Stimulated activated naive CD4-positive, alpha-beta T cell (primary cell): ENCODE measurements at places on chromosomes 16 and 17.
A peak's percentile ranks its signal among the peaks of the same experiment; 100 is the strongest.

GRCh38 chr17:49964769-49965523 is 4.0 kb upstream of the DLX4 start:
- peak; percentile 38 for DNase-seq

- DNase-seq: no peak
Measured at GRCh38 chr16:1398351-1398750, 16.2 kb downstream of the UNKL start.

- no peak for DNase-seq
Measured at GRCh38 chr16:69867784-69868560, 83.2 kb upstream of the CLEC18A start.

GRCh38 chr16:54411544-54411943 is 125.0 kb upstream of the IRX3 start:
- DNase-seq: no peak

DNA sequence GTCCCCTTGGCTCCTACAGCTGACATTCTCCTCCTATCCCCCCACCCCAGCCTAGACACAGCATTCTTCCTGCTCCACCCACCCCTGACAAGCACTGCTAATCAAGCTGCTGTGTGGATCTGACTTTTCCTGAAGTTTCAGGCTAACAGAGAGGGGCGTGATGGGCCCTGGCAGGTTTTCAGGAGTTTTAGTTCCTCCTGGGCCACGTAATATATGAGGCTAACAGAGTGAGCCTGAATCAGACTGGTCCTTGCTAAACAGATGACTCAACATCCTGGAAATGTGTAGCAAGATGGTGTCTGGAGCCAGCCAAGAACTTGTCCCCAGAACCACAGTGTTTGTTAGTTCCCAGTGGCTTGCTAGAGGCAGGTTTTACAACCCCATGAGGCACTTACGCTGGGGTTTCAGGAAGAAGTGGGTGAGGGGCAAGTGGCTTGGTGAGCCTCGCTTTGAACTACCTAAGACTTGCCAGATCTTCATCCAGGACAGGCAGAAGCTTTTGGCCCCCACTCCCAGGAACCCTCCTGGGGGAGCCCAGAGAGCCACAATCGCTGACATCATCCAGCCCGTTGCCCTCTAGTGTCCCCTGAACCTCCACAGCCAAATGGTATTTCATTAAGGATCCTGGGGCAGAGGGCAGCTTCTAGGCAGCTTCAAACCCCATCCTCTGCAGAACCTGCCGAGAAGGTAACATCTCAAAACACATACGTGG is 15.9 kb downstream of the TMEM92 start:
- DNase-seq: no peak

DNA sequence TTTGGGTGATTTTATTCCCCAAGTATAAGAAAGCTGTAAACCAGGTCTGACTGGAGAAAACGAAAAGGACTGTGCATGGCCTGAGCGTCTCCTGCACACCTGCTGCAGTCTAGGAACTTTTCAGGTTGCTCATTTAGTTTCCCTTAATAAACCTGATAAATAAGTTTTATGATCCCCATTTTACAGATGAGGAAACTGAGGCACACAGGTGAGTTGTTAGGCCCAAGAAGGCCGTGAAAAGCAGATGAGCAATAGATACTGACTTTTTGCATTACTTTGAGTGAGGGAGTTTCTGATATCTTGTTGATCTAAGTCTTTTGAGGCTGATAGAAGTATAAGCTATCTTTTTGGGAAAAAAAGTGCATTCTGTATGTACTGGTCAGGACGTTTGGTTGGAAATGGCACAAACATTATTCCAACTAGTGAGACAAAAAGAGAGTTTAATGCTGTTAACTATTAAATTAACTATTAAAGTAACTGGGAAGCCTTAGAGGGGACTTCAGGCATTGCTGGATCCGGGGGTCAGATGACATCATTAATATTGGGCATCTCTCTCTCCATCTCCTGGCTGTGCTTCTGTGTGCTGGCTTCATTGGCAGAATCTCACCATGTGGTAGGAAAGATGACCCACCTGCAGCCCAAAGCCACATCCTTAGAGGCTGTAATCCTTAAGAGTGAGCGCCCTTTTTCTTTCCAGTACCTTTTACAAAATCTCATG is 163.4 kb downstream of the CMIP start:
- no peak for DNase-seq

DNA sequence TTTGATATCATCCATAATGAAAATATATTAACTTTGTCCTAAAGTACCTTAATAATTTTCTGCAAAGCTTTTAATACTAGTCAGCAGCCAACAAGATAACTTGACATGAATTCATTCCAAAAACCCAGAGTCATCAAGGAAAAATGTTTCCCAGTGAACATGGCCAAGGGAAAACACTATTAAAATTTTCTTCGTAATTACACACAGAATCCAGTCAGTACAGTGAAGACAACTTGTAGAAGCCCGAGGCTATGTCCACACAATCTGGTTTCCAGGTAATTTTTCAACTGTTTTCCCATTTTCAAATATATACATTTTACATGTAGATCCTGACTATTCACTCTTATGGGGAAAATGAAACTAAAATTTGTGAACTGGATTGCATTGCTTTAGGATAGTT is 600.9 kb downstream of the CDH8 start:
- DNase-seq: no peak

DNA sequence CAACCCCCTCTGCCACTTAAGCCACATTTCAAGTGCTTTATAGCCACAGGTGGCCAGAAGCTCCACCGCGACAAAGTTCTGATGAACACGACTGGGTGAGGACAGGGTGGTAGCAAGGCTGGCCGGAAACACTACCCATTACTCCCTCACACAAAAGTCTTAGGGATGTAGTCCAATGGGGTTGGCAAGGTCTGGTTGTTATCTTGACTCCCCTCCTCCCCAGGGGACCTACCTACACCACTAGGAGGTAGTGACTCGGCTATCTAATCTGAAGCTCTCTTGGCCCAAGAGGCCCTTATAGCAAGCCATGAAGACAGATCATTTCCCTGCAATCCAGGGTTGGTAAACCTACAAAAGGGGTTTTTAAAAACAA is 8.4 kb downstream of the LITAFD start:
- no peak for DNase-seq

- DNase-seq: no peak
Measured at GRCh38 chr17:77320485-77321256, 179.9 kb downstream of the SEC14L1 start.

DNA sequence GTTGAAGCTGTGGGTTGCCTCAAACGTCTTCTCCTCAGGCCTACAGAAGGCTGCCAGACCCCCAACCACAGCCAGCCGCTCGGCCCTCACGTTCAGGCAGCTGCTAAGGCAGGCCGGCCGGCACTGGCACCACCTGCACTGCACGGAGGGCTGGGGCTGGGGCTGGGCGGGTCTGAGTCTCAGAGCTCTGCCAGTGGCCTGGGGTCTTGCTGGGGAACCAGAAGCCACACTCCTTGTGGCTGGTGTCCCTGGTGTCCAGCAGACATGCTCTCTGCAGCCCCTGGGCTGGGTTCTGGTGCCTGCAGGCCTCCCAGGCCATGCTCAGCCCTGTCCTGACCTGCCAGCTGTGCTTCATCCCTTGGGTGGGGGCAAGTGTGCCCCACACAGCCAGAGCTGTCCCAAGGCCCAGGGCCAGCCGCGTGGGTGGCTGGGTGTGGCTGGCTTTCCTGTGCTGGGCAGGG is 42.0 kb downstream of the BAHCC1 start:
- no peak for DNase-seq

DNA sequence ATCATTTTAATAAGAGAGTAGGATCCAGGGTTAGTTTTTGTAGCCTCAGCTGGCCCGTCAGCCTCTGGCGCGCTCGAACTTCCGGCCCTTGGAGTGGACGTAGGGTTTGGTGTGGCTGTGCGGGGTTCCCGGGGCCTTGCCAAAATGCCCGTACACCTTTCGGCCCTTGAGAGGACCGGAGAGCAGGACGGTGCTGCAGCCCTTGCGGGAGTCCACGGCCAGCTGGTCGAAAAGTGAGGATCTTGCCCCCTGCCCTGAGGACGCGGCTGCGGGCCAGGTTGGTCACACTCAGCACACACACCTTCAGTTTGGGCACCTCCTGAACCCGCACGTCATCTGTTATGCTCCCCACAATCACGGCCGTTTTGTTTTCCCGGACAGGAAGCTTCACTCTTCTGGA is 42.2 kb upstream of the CNTNAP4 start:
- DNase-seq: no peak

DNA sequence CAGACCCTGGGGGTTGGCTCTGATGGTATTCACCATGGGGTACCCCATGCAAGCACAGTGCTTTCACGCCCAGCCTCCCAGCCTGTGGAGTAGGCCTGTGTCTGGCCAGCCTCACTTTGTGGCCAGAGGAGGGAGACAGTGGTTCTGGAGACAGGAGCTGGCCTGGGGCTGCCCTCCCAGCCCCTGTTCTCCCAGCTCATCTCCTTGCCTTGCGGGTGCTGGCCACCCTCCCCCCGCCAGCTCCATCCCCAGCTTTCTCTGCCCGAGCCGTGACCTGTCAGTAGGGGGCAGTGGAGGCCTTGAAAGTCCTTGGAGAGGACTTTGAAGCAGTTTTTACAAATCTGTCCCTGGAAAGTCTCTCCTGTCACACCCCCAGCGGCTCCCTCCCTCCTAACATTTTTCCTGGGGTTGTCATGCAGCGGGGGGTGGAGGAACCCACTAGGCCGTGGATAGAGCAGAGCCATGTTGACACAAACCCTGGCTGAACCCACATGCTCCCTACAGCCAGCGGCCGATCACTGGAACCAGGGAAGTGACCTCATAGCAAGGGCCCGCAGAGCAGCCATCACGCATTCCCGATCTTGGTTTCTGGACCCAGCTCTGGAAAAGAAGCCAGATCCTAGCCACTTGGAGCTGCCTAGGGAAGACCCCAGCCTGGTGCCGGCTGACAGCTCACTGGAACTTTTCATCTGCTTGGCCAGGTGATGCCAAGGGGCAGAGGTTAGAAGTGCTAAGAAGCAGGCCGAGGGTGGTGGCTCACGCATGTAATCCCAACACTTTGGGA is 289.4 kb downstream of the SEC14L1 start:
- DNase-seq: peak; percentile 74

DNA sequence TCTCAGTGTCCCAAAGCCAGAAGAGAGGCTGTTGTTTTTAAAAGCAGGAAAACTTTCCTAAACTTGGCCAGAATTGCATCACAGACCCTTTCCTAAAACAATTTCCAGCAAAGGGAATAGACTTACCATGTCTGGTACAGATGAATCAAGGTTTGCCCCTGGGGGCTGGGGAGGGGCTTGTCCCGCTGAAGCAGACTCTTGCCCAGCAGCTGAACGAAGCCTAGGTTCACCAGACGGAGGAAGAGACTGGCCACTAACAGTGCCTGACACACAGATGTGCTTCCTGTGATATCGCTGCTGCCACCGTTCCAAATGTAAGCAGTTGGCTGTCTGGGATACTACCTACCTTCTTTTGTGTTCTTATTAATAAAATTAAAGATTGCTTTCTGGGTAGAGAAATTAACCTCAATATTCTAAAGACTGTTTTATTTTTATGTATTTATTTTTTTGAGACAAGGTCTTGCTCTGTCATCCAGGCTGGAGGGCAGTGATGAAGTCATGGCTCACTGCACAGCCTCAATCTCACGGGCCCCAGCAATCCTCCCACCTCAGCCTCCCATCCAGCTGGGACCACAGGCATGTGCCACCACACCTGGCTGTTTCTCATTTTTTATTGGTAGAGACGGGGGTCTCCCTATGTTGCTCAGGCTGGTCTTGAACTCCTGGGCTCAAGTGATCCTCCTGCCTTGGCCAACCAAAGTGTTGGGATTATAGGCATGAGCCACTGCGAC is 13.5 kb downstream of the PRCD start:
- DNase-seq: no peak
